Aorta (tissue), 5 donors: ENCODE measurements at places on chromosomes 12 and 14. TPM values are rescaled to one million over a fixed set of nuclear protein-coding genes. Genes with fewer than 3 reads are reported as not detected.

The ESPL1 gene
- 2.8 TPM for total RNA-seq

DNA sequence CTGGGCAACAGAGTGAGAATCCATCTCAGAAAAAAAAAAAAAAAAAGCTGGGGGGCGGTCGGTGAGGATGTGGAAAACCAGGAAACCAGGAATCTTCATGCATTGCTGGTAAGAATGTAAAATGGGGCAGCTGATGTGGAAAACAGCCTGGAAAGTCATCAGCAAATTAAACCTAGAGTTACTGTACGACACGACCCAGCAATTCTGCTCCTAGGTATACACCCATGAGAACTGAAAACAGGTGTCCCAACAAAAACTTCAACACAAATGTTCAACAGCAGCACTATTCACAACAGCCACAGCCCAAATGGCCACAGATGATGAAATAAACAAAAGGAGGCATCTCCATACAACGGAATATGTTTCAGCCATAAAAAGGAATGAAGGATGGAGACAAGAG is 97.3 kb downstream of the NCOR2 start:
- no peak for DNase-seq
- H3K27me3 ChIP-seq = no peaks in the 10 kb centered on the region
- no peak overlapping the region for H3K4me3 ChIP-seq
- H3K4me1 ChIP-seq = no peaks in the 10 kb centered on the region
- peaks cover 11% of the 10 kb centered on the region for H3K36me3 ChIP-seq
- H3K27ac ChIP-seq = no peak overlapping the region

GRCh38 chr12:93851257-93851671 is 174.1 kb downstream of the CRADD start:
- no peak overlapping the region for H3K27ac ChIP-seq
- H3K36me3 ChIP-seq = no peaks in the 10 kb centered on the region
- H3K4me3 ChIP-seq = no peak overlapping the region

The RPS6KA5 gene
- 10.0 TPM for total RNA-seq

DNA sequence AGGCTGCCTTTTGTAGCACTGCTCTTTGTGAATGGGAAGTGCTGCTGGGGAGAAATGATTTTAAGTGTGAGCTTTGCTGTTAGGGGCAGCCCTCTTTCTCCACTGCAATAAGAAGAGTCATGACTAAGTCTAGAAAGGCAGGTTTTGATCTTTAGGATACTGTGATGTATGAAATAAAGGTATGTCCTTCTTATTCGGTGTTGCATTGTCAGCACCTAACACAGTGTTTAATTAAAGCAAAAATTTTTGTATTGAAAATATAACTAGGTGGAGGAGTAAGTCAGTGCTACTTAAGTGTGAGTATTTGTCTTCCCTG is 81.5 kb downstream of the ETV6 start:
- H3K4me1 ChIP-seq = peaks cover 3% of the 10 kb centered on the region
- peak overlapping the region; percentile 74 for H3K27ac ChIP-seq
- no peak for DNase-seq
- H3K4me3 ChIP-seq = no peak overlapping the region
- H3K27me3 ChIP-seq = no peaks in the 10 kb centered on the region

DNA sequence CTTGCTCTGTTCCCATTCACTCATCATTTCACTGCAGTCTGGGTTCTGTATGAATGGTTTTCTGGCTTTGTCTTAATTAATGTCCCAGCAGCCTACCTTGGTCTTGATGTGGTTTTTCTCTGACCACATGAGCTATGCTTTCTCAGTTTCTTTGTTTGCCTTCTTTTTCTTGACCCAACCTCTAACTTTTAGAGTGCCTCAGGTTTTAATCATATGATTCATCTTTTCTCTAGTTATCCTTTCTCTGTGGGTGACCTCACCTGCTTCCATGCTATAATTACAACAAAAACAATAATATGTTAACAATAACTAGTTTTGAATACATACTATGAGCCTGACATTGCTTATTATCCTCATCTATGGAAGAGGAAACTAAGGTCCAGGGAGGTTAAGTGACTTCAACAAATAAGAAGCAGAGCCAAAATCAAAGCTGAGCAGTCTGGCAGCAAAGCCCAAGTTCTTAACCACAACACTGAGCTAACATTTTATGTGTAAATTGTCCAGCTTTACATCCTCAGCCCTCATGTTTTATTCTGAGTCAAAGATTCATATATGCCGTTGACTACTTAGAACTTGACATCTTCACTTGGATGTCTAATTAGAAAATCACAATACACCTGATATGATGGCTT is 4.7 kb upstream of the EPYC start:
- H3K4me1 ChIP-seq = no peaks in the 10 kb centered on the region
- DNase-seq = no peak

- no peak for DNase-seq
- H3K36me3 ChIP-seq = no peaks in the 10 kb centered on the region
- peak within 1 kb of the TSS; percentile 14 for H3K4me3 ChIP-seq
Observed at GRCh38 chr12:122182887-122183587, at the start of gene LRRC43. TSS of gene LRRC43 (plus strand) at chr12:122183123. CDS start at chr12:122183145, 22 bp downstream.

The KITLG gene
- total RNA-seq = 6.5 TPM

GRCh38 chr12:114612062-114612461 is 71.9 kb downstream of the TBX3 start:
- no peaks in the 10 kb centered on the region for H3K4me1 ChIP-seq
- no peaks in the 10 kb centered on the region for H3K36me3 ChIP-seq
- no peak overlapping the region for H3K4me3 ChIP-seq
- DNase-seq = no peak

The CELA1 gene
- total RNA-seq = not detected

- DNase-seq = peak; percentile 75
- H3K4me3 ChIP-seq = peak overlapping the region; percentile 95
- H3K4me1 ChIP-seq = peaks cover 8% of the 10 kb centered on the region
- no peaks in the 10 kb centered on the region for H3K36me3 ChIP-seq
- peak overlapping the region; percentile 88 for H3K27ac ChIP-seq
- H3K27me3 ChIP-seq = no peaks in the 10 kb centered on the region
Observed at GRCh38 chr12:47079981-47080724, 394 bp upstream of the AMIGO2 start.
